ENCODE measurements at places on chromosomes 11 and 22.

GRCh38 chr11:100810666-100811065 is 123.6 kb downstream of the ARHGAP42 start:
- DNase-seq = no peak

DNA sequence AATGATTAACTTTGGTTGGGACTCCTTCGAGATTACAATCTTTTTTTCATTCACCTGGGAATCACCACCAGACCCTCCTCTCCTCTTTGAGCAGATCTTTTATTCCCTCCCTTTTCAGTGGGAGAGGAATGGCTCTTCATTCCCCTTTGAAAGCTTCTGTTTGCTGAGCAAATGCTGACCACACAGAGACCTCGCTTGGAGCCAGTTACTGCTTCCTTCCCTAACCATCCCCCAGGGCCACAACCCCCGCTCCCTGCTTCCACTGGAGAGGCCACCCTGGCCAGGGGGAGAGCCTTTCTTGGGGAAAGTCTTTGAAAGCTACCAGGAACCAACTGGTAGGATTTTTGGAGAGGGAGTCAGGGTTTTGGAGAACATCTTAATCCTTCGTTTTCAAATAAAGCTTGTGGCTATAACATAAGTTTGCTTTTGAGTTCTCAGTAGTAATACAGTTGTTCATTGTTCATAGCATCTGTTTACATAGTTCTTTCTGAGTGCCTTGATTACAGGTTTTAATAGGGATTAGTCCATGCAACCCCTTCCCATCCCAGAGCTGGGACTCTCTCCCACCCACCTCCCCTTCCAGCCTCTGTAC is 138.4 kb downstream of the DBX1 start:
- no peak for DNase-seq

GRCh38 chr11:20474882-20475517 is 87.5 kb downstream of the PRMT3 start:
- DNase-seq = no peak

- no peak for DNase-seq
Measured at GRCh38 chr11:132078264-132079076, 708.1 kb downstream of the NTM start.

GRCh38 chr11:75982309-75982708 is 167.3 kb downstream of the UVRAG start:
- DNase-seq = no peak

DNA sequence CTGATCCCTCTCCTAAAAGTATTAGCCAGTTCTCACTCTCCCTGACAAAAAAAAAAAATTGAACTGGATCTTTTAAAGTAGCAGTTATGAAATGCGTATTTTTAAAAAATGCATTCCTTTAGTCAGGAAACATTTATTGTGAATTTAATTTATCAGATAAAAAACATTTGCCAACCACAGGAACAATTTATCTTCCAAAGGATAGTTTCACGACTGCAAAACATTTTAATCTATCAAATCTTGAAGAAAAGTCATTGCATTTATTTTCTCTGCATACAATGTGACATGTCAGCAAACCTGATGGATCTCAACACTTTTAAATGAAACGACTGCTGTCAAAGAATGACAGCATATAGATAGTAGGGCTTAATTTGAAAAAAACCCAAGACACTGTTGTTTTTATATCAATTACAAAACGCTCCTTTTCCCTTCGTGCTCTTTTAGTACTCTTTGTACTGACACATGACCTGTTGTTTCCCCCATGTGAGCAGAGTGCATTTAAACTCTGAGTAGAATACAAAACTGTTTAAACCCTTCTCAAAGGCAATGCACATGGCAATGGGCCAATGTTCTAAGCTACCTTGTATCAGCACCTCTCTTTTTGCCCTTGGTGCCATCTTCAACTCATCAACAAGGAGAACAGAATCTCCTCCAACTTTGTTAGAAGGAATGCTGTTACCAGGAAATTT is 107.0 kb downstream of the ATG16L2 start:
- no peak for DNase-seq
